Retina (tissue), 1 donor: ENCODE measurements at places on chromosomes 6 and 20.
A peak's percentile ranks its signal among the peaks of the same experiment; 100 is the strongest.

GRCh38 chr6:118996289-118996820 lies 61.4 kb upstream of the MCM9 start:
- no peak for DNase-seq

- peak; percentile 81 for DNase-seq
These were observed 150.7 kb downstream of the PDSS2 start for GRCh38 chr6:107308677-107309076.

GRCh38 chr6:81979329-81979728 lies 226.8 kb upstream of the TENT5A start:
- no peak for DNase-seq

- no peak for DNase-seq
These were observed 52.3 kb downstream of the EZR start for GRCh38 chr6:158766621-158767455.

GRCh38 chr6:111468329-111469012 lies 14.5 kb downstream of the REV3L start:
- DNase-seq = no peak

- no peak for DNase-seq
These were observed 61.0 kb downstream of the VGLL2 start for GRCh38 chr6:117326396-117326795.

- no peak for DNase-seq
These were observed 482.0 kb upstream of the CHD6 start for GRCh38 chr20:42100137-42100704.

GRCh38 chr20:43842126-43843020 lies 72.3 kb upstream of the TOX2 start:
- peak; percentile 70 for DNase-seq
